ENCODE measurements at places on chromosomes 5 and 9.

- DNase-seq, result no peak
These were observed 140.8 kb downstream of the PRR16 start for GRCh38 chr5:120604884-120605283.

GRCh38 chr5:101942321-101942882 lies 353.7 kb downstream of the SLCO4C1 start:
- DNase-seq, result no peak

- DNase-seq, result no peak
These were observed 11.8 kb downstream of the BTNL8 start for GRCh38 chr5:180910735-180911134.

DNA sequence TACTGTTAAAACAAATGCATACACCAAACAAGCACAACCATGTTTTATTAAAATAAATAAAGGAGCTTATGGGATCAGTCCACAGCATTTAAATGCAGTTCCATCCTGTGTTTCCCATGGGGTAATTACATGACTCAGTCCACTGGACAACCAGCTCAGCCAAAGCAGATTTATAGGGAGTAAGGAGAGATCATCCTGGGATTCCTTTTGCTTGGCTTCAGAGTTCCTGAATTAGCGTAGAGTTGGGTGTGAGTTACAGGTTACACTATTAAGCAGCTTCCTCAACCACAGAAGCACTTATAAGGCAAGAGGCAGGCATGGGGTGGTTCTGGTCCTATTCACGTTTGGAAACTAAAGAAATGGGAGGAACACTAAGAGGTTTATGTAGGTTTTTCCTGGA lies 381.1 kb upstream of the ACTBL2 start:
- no peak for DNase-seq

DNA sequence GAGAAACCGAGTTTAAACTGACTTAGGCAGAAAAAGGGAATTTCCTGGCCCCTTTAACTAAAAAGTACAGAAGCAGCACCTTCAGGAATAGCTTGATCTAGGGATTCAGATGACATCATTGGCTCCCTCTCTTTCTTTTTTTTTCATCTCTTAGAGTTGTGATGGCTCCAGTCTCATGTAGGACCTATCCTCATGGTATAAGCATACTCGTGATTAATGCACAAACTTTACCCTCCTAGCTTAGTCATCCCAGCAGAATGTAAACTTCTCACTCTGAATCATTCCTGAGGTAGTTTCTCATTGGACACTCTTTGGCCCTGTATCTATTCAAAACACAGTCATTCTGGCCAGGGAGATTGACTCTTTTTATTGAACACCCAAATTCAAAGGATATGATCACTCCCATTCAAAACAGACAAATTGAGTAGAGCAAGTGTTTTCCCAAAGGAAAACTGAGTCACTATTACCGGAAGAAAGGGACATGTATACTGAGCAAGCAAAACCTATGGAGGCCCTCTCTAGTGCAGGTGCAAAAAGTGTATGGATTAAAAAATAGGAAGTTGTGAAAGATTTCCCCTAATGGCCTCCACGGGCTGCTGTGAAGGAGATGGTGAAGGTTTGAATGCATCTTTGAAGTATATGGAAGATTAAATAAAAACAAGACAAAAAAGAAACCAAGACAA lies 27.6 kb upstream of the SMIM23 start:
- no peak for DNase-seq

DNA sequence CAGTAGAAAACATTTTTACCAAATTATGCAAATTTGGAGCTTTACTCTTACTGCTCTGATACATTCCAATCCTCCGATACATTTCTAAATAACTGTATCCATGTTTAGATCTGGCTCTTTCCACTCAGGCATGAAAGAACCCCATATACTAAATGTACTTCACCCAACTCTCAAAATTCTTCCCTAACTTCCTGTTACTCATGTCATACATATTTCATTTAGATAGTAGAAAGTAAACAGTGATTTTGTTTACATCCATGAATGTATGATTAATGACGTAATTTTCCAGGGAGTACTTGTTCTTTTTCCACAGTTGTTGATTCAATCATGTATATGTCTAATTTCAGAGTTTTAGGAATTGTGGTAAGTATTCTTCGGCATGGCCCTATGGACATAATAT lies 1426.5 kb upstream of the C9orf72 start:
- DNase-seq, result no peak

GRCh38 chr5:81631124-81631523 lies 119.8 kb downstream of the SSBP2 start:
- no peak for DNase-seq

GRCh38 chr5:130055572-130055971 lies 151.3 kb downstream of the CHSY3 start:
- DNase-seq, result no peak

- DNase-seq, result no peak
These were observed 136.3 kb downstream of the MED27 start for GRCh38 chr9:131943351-131943841.

- no peak for DNase-seq
These were observed 71.3 kb downstream of the FRMD3 start for GRCh38 chr9:83466877-83467276.

GRCh38 chr9:107569174-107569573 lies 79.6 kb upstream of the KLF4 start:
- no peak for DNase-seq

DNA sequence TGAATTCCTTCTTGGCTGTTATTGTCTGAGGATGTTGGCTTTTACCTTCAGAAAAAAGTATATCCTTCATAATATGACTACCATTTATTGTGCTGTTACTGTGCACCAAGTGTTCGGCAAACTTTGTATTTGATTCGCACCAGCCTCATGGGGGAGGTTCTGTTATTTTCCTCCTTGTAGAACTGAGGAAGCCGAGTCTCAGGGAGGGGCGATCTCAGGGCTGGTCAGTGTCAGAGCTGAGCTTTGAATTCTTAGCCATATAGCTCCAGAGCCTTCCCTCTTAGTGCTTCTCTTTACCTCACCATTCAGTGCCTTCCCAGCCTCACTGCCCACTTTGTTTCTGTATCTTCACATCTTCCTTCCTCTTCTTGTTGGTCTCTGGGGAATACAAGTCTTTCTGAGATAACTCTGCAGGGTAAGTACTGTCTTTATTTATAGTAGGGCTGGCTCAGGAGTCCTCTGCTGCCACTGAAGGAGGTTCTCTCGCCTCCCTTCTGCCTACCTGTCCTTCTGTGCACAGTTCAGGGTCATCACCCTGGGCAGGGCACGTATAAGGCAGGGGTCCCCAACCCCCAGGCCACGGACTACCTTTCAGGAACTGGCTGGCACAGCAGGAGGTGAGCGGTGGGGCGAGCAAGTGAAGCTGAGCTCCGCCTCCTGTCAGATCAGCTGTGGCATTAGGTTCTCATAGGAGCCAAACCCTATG lies 48.4 kb downstream of the GALNT10 start:
- no peak for DNase-seq

DNA sequence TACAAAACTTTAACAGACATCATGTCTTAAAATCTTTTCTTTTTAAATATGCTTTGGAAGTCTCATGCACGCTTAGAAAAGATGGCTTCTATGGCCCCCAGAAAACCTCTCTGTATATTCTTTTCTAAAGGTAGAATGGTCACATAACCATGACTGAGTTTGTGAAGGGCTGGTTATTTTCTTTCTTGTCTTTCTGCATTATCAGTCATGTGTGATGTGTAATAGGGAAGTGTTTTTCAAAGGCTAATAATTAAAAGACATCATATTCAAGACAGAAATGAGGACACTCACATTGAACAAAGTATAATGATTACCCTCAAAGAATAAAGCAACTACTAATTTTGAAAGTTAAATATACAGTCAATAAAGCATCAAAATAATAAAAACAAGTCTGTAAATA lies 253.4 kb downstream of the TRPM3 start:
- DNase-seq, result no peak

- DNase-seq, result no peak
These were observed 147.6 kb upstream of the SPRY4 start for GRCh38 chr5:142472306-142472951.

DNA sequence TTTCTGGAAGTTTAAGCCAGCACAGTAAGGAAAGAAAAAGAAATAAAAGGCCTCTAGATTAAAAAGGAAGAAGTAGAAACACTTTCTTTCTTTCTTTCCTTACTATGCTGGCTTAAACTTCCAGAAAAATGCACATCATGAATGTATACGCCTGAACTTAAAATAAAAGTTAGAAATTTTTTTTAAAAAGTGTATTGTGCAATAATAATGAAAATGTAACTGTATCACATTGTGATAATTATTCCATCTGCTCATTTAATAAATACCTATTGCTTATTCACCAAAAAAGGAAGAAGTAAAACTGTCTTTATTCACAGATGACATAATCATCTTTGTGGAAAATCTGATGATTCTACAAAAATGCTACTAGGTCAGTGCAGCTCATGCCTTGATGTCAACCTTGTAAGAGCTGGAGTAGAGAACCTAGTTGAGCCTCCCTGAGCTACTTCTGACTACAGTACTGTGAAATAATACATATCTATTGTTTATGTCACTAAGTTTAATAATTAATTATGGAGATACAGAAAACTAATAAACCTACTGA lies 49.4 kb downstream of the MCTP1 start:
- DNase-seq, result no peak

- no peak for DNase-seq
These were observed 149.7 kb downstream of the ESM1 start for GRCh38 chr5:54835647-54836046.

DNA sequence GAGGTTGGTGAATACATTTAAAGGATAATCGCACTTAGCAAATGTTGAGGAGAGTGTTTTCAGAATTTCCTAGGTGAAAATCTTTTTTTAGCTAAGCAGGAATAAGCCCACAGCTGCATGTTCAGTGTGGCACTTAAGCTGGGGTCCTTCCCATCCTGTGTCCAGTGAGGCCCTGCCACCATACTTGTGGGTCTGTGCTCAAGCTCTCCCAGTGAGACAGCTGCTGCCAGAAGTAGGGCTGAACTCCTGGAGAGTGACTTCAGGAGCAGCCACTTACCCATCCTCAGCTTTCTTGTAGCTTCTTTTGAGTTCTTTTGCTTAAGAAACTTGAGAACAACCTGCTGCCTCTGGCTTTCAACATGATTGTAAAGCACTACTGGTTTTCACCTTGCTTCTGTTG lies 110.0 kb upstream of the DHFR start:
- no peak for DNase-seq
